ENCODE measurements at places on chromosomes 1 and 21. TPM values are rescaled to one million over a fixed set of nuclear protein-coding genes. Genes with fewer than 3 reads are reported as not detected.

ARHGEF16 gene
- polyA plus RNA-seq: 50.7 TPM

KIAA1614 gene
- polyA plus RNA-seq: 0.89 TPM

ZNF697 gene
- polyA plus RNA-seq: 1.5 TPM

PLCH2 gene
- polyA plus RNA-seq: 1.1 TPM

PRAMEF10 gene
- polyA plus RNA-seq: not detected

SPRR1B gene
- polyA plus RNA-seq: 0.27 TPM

NUF2 gene
- polyA plus RNA-seq: 2.0 TPM

LUZP1 gene
- polyA plus RNA-seq: 14.1 TPM

CXADR gene
- polyA plus RNA-seq: 64.8 TPM

HSD3B1 gene
- polyA plus RNA-seq: not detected

DARS2 gene
- 22.3 TPM for polyA plus RNA-seq

TTC39A gene
- polyA plus RNA-seq: 30.3 TPM

ABCD3 gene
- polyA plus RNA-seq: 35.7 TPM

SPAG17 gene
- polyA plus RNA-seq: 0.03 TPM

BNIPL gene
- polyA plus RNA-seq: 0.39 TPM

SLC6A9 gene
- 1.6 TPM for polyA plus RNA-seq

HTR6 gene
- not detected for polyA plus RNA-seq

AMY1B gene
- not detected for polyA plus RNA-seq

SH2D1B gene
- 2.0 TPM for polyA plus RNA-seq

LCE1D gene
- not detected for polyA plus RNA-seq

CA6 gene
- polyA plus RNA-seq: not detected

TEX38 gene
- not detected for polyA plus RNA-seq

Data from small intestine (tissue), 16 donors.